ENCODE measurements at places on chromosomes 12 and 14.
A peak's percentile ranks its signal among the peaks of the same experiment; 100 is the strongest.

- DNase-seq = no peak
Observed at GRCh38 chr14:74627076-74627475, 15.0 kb upstream of the LTBP2 start.

GRCh38 chr12:25009496-25010092, 60.7 kb upstream of the BCAT1 start:
- no peak for DNase-seq

DNA sequence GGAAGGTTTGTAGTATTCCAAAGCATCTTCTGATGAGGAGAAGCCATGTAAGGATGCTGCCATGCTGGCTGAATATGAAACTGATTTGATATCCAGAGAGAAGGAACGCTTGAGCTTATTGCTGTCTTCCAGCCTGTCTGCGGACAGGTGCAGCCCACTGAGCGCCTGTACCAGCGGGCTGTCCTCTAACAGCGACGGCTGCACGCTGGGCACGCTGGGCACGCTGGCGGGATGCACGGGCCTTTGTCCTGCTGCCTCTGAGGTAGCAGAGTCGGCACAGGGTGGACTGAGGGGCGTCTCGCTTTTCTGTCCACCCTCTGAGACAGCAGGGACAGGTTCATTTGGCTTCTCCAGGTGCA, 85.2 kb downstream of the DUSP16 start:
- no peak for DNase-seq

- DNase-seq = no peak
Observed at GRCh38 chr12:131363841-131364495, 346.9 kb upstream of the SFSWAP start.

DNA sequence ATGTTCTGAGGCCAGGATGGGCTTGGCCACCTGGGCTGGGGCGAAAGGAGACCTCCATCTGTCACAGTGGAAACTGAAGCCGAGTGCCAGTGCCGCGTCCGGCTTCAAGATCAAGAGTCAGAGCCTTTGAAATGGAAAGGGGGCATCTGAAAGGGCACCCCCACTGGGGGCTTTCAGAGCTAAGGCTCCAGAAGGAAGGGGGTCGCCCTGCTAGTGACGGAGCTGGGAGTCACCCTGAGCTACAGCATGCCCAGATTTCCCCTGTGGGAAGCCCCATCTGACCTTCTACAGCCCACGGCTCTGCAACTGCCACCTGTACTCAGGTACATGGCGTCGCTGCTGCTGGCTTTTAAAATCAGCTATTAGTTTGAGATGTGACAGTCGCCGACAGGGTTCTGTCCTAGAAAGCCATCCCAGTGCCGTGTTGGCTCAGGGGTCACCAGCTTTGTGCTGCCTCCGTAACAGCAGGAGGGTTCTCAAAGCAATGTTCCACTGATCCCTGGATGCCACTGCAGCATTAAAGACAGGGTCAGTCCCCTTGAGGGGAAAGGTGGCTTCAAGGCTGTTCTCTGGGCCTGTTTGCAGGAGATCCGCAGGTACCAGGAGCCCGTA, 31.5 kb downstream of the CCNK start:
- no peak for DNase-seq

- no peak for DNase-seq
Observed at GRCh38 chr12:108135627-108136026, 6.5 kb downstream of the WSCD2 start.

- DNase-seq = no peak
Observed at GRCh38 chr12:85627584-85627983, 208.6 kb downstream of the RASSF9 start.

DNA sequence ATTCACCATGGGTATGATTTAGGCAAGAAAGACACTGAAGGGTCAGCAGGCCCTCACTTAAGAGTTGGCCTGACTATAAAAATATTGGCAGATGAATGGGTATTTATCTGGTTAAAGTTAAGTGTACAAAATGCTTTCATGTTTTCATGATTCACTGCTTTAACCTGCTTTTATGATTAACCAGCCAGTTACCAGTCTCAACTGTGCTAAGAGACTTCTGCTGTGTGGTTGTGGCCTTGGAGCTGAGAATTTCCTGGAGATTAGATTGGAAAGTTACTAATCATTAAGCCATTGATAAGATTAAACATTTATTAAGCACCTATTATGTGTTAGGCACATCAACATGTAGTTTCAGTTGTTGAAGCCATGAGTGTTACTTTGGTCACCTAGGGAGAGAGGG, 68.9 kb downstream of the RASSF8 start:
- no peak for DNase-seq

GRCh38 chr14:21978184-21978998, 304.8 kb upstream of the OR4E1 start:
- DNase-seq = peak; percentile 22

DNA sequence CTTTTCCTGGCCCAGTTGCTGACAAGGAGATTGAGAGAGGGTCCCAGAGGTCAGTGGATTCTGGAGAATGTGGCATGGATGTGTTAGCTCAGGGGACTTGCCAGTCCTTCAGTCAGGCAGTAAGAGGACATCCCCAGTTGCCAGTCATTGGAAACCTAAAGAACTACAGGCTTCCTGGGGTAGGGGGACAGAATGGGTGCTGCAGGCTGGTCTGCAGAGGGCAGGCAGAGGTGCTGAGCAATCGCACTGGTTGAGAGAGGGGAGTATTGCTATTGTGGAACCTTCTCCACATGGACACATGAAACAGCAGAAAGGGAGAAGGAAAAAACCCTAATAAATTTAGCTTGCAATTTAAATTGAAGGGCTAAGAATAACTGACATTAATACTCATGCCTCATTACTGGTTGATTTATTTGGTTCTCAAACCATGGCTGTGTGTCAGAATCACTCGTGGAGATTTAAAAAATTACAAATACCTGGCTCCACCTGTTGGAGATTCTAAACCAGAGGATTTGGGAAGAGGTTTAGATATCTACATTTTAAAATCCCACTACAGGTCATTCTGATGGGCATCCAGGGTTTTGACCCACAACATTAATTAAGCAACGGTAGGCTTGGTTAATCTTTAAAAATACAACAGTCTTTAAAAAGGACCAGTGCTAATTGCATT, 71.2 kb upstream of the SLC38A2 start:
- DNase-seq = no peak

DNA sequence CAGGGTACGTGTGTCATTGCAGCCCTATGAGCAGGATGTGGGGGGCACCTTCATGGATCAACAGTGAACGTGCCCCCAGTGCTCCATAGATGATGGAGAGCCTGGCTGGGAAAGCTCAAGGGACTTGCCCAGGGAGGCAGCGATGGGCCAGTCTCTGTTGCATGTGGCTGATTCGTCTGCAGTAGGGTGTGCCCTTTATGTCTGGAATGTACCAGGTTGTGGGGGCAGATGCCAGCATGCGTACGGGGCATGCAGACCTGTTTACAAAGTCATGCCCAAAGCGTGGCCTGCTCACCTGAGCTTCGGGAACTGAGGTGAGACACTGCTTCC, 72.3 kb downstream of the TESC start:
- DNase-seq = no peak

DNA sequence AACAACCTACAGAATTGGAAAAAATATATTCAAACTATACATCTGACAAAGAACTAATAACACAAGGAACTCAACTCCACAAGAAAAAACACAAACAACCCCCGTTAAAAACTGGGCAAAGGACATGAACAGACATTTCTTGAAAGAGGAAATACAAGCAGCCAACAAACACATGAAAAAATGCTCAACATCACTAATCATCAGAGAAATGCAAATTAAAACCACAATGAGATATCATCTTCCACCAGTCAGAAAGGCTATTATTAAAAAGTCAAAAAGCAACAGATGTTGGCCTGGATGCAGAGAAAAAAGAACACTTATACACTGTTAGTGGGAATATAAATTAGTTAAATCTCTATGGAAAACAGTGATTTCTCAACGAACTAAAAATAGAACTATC, 82.6 kb upstream of the CCDC91 start:
- no peak for DNase-seq

- DNase-seq = no peak
Observed at GRCh38 chr12:76144245-76144549, 59.7 kb upstream of the NAP1L1 start.

DNA sequence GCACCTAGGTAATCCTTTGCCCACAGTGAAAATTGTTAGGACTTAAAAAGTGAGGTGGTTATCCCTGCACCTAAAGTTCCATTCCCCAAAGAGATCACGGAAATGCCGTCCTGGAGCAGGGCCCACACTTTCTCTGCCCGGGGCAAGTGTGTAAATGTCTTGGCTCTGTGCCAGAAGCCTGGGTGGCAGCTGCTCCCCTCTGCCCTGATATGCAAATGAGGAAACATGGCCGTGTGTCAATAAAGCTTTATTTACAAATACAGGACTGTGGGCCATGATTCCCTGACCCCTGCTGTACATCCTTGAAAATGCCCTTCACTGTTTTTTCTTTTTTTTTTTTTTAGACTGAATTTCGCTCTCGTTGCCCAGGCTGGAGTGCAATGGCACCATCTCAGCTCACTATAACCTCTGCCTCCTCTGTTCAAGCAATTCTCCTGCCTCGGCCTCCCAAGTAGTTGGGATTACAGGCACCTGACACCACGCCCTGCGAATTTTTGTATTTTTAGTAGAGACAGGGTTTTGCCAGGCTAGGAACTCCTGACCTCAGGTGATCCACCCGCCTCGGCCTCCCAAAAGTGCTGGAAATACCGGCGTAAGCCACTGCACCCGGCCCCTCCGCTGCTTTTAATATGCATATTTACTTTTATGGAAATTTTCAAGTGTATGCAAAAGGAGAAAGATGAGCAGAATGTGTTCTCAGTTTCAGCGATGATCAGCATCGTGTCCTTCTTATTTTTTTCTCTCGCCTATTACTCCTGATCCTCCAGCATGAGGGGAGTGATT, 75.5 kb downstream of the GALNT9 start:
- DNase-seq = no peak

DNA sequence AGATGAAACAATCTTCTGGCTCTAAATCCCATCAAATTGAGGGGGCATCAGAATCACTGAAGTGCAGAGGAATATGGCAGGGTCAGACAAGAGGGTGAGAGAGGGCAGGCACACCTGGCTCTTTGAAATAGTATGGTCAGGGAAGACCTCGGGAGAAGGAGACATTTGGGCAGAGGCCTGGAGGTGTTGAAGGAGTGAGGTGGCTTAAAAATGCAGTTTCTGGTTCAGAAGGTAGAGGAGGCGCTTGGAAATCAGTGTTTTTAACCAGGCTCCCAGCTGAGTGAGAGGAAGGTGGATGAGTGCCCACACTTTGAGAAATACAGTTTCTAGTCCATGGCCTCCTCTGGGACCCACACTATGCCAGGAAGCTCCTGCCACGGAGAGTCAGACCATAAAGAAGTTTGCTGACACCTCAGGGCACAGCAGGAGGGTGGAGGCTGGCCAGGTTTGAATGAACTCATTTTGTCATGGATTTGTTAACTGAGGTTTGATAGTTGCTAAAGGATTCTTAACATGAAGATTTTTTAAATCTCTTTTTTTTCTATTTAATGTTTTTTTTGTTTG, 20.1 kb downstream of the NID2 start:
- DNase-seq = no peak

GRCh38 chr12:22900401-22900800, 275.4 kb downstream of the ETNK1 start:
- DNase-seq = no peak

- DNase-seq = no peak
Observed at GRCh38 chr12:52521568-52522266, 1.5 kb upstream of the KRT5 start.

DNA sequence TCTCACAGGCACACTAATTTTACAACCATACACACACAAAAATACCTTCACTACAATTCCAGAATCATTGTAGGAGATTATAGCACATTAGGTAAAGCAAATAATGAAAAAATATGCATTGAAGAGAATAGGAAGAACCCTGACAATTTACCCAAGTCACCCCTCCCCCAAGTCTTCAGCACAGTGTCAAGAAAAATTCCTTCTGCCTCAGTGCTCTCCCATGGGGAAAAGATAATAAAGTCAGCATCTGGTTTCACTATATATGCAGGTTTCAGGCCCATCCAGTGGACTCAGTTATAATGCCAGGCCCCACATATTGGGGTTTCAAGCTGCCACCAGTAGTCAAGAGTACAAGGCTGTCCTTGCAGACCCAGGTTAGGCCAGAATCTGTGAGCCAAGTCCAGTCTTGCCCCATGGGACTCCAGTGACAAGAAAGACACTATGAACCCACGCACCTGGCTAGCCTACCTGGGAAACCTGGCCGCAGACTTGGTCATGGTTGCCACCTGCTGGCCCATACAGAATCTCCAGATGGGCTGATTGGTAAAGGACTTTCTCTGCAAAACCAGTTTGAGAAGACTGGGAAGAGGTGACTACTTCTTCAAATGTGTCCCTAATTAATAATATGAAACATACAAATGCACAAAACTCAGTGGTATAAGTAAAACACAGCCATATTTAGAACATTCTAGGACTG, 398.6 kb upstream of the FLRT2 start:
- no peak for DNase-seq

- no peak for DNase-seq
Observed at GRCh38 chr14:69034612-69035262, 55.6 kb upstream of the ACTN1 start.

DNA sequence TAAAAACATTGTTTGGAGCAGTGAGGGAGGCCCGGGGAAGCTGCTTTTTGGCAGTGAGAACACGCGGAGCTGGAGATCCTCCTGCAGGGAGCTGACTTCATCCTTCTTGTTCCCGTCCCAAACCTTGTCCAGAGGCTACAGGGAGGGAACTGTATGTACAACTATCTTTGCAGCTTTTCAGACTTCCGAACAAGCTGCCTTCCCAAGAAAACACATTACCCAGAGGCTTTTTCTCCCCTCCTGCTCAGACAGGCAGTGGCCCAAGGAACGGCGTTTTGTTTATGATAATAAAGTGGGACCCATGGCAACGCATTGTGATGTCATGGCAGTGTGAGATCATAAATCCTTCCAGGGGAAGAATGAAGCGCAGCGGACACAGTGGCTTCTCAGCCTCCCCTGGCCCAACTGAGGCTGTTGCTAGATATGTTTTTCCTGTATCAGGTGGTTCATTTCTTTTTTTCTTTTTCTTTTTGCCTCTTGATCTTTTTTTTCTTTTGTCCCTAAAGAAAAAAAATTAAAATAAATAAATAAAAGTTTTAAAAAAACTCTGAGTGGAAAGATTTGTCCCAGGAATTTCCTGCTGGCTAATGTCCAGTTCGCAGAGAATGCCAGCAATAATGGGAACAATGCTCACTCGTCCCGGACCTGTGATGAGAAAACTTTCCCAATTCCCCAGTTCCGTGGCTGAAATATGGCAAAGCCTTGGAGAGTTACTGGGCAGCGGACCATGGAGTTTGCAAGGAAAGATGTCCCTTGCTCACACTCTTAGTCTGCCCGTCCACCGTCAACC, 103.4 kb upstream of the MAP1LC3B2 start:
- DNase-seq = peak; percentile 16
